ENCODE measurements at places on chromosomes 16 and 17. TPM values are rescaled to one million over a fixed set of nuclear protein-coding genes. Genes with fewer than 3 reads are reported as not detected.

The CACNG1 gene
- total RNA-seq, result not detected

DNA sequence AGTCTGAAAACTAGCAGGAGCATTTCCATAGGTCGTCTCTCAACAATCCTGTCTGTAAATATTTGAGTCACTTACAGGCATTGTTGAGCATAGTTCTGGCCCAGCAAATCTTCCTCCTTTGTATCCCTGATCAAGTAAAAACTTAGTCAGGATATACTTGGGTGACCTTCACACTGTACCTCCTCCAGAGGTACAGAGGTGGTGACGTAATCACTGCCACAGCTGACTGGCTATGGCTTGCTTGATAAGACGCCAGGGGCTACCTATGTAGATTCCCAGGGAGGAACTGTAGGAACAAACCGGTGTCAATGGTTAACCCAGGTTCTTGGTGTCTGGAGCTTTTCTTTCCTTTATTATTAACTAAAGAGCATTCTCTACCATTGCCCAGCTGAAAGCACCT, at the start of gene KCNJ16:
TSS of gene KCNJ16 (plus strand) at position 270 of the 400 bp plus-strand sequence. CDS start 56,863 bp downstream, outside the sequence.
- peak; percentile 95 for DNase-seq
- H3K36me3 ChIP-seq, result no peaks in the 10 kb centered on the region
- peak within 1 kb of the TSS; percentile 78 for H3K27ac ChIP-seq
- peaks cover 40% of the 10 kb centered on the region for H3K4me1 ChIP-seq
- no peak within 1 kb of the TSS for H3K4me3 ChIP-seq

GRCh38 chr17:51034800-51035199, 85.9 kb downstream of the SPAG9 start:
- no peaks in the 10 kb centered on the region for H3K36me3 ChIP-seq
- H3K27me3 ChIP-seq, result no peaks in the 10 kb centered on the region
- no peak overlapping the region for H3K27ac ChIP-seq
- no peaks in the 10 kb centered on the region for H3K4me1 ChIP-seq

- no peaks in the 10 kb centered on the region for H3K27me3 ChIP-seq
- H3K36me3 ChIP-seq, result no peaks in the 10 kb centered on the region
- no peak overlapping the region for H3K4me3 ChIP-seq
- no peaks in the 10 kb centered on the region for H3K4me1 ChIP-seq
- no peak overlapping the region for H3K27ac ChIP-seq
Observed at GRCh38 chr16:16778332-16778731, 399.4 kb downstream of the NPIPA7 start.

The MYH8 gene
- not detected for total RNA-seq

DNA sequence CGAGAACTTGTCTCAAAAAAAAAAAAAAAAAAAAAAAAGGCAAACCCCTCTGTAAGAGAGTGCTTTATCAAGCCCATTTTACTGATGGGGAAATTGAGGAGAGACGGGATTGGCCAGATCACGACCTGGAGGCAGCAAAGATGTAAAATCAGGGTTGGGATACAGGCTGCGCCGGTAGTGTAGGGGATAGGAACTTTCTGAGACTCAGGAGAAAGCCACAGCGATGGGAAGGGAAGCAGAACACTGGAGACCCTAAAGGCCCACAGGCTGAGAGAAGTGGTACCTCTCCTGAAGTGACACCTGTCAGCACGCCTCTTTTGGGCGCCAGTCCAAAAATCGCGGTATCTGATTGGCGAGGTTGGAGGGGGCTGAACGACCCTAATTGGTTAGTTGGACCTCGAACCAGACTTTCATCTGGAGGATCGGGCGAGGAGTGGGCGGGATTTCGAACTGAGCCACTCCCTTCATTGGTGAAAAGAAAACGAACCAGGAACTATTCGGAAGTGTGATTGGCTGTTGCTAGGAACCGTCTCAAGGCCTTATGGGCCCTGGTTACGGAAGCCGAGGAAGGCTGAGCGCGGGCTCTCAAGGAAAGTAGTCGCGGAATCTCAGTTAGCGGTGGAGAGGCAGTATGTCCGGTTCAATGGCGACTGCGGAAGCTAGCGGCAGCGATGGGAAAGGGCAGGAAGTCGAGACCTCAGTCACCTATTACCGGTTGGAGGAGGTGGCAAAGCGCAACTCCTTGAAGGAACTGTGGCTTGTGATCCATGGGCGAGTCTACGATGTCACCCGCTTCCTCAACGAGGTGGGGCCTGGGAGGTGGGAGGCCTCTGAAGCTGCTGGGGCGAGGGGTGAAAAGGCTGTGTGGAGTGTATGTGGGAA, at the start of gene CYB5B:
TSS of gene CYB5B (plus strand) at position 567 of the 882 bp plus-strand sequence. CDS start at position 632, 65 bp downstream.
- DNase-seq, result peak; percentile 98
- H3K4me1 ChIP-seq, result peaks cover 14% of the 10 kb centered on the region
- H3K27me3 ChIP-seq, result no peaks in the 10 kb centered on the region
- peaks cover 5% of the 10 kb centered on the region for H3K36me3 ChIP-seq

GRCh38 chr17:62017912-62018311, 47.2 kb downstream of the MED13 start:
- no peaks in the 10 kb centered on the region for H3K27me3 ChIP-seq
- no peaks in the 10 kb centered on the region for H3K4me1 ChIP-seq
- no peak for DNase-seq
- H3K4me3 ChIP-seq, result no peak overlapping the region

The PRSS33 gene
- total RNA-seq, result not detected

GRCh38 chr17:48540213-48540612, 4.7 kb downstream of the HOXB2 start:
- H3K27ac ChIP-seq, result no peak overlapping the region
- H3K4me1 ChIP-seq, result no peaks in the 10 kb centered on the region
- no peak for DNase-seq
- no peak overlapping the region for H3K4me3 ChIP-seq
- no peaks in the 10 kb centered on the region for H3K27me3 ChIP-seq

- no peak overlapping the region for H3K27ac ChIP-seq
- no peak for DNase-seq
- H3K4me3 ChIP-seq, result no peak overlapping the region
- H3K27me3 ChIP-seq, result no peaks in the 10 kb centered on the region
Observed at GRCh38 chr16:27965801-27966200, 97.7 kb downstream of the GSG1L start.

The MLLT6 gene
- 69.7 TPM for total RNA-seq
